Fibroblast of skin of scalp (primary cell): ENCODE measurements at places on chromosomes 6 and 20.

GRCh38 chr20:36848078-36848660 is 27.8 kb upstream of the TLDC2 start:
- peak; percentile 94 for DNase-seq

DNA sequence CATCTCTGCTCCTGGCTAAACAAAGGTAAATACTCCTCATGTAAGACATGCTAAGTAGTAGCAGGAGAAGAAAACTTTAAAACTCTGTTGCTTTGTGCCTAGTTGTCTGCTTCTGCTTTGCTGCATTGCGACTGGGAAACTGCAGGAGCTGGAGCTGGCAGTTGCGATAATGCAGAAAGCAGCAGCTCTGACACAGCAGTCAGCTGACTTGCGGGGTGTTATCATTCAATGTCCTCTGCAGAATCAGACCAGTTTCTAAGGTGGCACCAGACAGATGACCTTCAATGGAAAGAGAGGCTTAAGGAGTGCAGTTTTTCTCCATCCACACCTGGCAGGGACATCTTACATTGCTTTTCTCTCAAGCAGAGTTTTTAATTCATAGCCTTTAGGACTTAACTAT is 69.9 kb upstream of the SOX4 start:
- DNase-seq = no peak

DNA sequence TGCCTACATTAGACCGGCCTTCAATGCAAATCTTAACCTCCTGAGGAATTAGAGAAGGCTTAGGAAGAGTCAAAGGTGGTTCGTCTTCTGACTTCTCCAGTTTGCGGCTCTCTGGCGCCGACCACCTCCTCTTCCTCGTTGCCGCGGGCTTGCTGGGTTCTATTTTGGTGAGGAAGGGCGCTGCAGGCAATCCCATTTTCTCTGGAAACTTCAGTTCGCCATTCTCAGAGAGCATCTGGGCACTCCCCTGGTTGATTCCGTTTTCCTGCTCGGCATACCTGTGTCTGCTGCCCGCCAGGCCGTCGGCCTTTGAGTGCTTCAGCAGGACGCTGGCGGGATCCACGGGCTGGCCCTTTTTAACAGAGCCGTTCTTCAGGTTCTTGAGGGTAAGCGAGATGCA is 67.9 kb downstream of the GMPR start:
- no peak for DNase-seq

DNA sequence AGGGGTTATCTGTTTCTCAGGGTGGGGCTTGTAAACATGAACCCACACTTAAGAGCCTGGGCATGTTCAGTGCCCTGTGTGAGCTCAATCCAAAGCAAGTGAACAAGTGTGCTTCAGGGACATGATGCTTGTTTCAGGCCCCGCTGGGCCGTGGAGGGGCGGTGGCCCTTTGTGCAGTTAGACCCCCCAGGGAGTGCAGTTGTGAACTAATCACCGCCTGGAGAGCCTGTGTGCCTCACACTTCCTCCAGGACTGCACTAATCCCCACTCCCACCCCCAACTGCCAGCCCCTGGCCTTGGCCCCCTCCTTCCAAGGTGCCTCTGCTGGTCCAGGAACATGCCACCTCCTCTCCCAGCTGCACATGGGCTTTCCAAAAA is 58.1 kb downstream of the RREB1 start:
- DNase-seq = peak; percentile 35

DNA sequence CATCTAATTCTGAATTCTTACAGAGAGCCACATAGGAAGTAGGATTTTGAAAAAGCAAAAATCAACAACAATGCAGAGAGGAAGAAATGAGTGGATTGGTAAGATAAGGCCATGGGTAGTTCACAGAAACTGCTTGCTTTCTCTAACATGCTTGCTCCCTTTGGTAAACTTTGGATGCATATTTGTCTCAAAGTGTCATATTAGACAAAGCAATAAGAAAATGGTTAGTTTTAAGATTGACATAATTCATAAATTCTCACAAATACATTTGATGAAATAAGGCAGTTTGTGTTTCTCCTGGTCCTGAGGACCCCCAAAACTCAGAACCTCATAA is 31.7 kb downstream of the UTRN start:
- DNase-seq = no peak

DNA sequence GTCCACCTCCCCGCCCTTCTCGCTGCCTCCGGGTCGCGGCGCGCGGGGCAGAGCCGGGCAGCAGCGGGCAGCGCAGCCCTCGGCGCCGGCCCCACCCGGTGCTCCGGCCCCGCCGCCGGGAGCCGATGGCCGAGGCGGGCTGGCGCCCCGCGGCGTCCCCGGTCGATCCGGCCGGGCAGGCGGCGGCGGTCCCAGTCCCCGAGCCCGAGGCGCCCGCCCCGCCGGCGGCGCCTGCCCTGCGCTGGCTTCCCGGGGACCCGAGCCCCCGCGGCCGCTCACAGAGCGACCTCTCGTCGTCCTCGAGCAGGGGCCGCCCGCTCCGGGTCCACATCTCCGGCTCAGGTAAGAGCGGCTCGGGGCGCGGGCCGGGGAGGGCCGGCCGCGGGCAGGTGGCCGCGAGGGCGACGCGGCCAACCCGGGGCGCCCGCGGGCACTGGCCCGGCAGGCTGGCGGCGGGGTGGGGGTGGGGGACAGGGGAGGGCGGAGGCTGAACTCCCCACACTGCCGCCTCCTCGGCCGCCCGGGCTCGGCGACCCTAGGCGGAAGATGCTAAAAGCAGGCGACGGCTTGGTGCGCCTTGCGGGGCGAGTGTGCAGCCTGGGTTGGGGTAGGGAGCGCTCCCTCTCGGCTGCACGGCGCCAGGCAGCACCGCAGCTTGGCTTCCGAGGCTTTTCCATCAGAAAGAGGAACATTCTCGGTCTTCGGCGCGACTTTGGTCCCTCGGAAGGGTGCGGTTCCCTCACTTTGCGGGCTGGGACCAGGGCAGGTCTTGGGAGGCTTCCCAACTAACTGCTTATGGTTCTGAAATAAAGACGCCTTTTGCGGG is 25.6 kb upstream of the FUCA2 start:
- peak; percentile 64 for DNase-seq

DNA sequence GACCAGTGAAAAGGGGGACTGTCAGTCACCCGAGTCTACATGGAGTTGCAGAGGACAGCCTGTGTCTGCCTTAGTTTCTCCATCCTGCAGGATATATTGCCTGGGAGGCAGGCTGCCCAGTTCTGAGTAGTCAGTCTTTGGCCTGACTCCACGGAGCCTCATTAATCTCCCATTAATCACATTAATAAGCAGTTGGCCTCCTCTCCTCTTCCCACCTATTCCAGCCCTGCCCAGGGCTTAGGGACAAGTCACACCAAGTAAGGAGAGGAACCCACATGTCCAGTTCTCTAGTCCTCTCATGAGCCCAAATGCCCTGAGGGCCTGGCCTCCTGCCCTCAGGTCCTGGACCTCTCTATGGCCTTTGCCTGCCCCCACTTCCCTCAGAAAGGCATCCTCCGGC is 1.3 kb upstream of the MUCL3 start:
- DNase-seq = no peak

DNA sequence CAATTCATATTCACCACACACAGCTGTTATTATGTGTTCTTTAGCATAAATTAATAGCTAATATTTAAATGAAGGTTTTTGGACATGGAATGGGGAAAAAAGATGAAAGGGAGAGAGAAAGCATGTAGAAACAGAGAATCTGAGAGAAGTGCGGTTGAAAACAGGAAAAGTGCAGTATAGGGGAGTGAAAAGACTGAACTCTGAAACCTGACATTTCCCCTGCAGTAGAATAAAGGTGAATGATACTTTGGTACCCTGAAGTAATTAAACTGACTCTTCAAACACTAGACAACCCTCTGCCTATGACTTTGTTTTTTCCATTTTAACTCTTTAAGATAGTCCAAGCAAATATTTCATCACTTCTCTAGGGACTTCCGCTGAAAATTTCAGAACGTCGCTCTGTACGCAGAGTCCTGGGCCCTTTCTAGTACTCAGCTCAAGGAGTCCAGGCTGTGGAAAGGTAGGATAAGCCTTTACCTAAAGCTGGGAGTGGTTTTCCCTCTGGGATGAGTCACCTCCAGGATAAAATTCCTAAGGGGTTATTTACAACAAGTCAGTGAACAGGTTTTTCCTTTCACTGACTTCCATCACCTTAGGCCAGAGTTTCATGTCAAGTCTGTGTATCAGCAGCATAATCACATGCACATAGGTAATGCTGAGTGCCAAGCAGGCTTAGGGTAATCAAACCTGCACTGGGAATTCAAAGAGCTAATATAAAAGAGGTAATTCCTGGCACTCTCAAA is 614.5 kb downstream of the PKHD1 start:
- DNase-seq = no peak

DNA sequence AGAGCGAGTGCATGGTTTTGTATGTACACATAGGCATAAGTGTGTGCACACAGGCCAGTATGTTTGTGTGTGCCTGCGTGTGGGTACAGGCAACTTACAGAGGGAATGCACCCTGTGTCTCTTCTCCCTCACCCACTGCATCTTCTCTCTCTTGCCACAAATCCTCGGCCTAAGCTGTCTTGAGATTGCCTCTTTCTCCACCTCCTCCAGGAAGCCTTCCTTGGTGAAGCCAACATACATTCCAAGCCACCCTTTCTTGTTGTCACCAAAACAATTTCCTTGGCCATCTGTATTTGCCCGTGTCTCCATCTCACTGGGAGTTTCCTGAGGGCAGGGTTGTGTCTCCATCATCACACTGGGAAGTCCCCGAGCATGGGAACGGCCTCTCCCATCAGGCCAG is 29.8 kb upstream of the MLN start:
- DNase-seq = no peak

DNA sequence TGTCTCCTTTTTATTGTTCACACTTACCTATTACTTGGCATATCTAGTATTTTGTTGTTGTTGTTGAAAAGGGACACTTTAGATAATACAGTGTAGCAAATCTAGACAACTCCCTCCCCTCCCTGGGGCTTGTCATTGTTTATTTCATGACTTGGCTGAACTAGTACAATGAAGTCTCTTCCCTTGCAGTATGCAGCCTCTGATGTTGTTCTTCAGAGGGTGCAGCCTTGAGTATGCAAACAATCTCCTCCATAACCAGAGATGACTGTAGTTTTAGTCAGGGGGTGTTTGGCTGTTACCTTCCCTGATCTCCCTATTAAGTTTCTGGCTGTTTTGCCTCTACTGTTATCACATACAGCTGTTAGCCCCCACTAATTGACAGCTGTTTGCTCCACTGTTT is 315.4 kb upstream of the RUNX2 start:
- DNase-seq = no peak

GRCh38 chr6:147221739-147222138 is 17.5 kb downstream of the STXBP5 start:
- DNase-seq = no peak

DNA sequence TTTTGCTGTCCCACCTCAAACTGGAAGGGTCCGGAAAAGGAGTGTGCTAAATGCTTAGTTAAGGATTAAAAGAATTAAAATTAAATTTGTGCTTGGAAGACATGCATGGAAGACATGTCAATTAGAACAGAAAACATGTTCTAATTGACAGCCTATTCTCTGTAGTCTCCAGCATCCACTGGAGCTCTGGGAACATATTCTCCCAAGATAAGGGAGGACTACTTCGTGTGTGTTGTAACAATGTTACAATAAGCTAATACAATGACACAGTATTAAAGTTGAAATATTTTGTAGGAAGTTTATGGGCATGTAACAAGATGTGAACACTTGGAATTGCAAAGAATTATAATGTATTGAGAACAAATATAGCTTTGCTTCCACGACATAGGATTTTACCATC is 567.4 kb upstream of the CITED2 start:
- no peak for DNase-seq

DNA sequence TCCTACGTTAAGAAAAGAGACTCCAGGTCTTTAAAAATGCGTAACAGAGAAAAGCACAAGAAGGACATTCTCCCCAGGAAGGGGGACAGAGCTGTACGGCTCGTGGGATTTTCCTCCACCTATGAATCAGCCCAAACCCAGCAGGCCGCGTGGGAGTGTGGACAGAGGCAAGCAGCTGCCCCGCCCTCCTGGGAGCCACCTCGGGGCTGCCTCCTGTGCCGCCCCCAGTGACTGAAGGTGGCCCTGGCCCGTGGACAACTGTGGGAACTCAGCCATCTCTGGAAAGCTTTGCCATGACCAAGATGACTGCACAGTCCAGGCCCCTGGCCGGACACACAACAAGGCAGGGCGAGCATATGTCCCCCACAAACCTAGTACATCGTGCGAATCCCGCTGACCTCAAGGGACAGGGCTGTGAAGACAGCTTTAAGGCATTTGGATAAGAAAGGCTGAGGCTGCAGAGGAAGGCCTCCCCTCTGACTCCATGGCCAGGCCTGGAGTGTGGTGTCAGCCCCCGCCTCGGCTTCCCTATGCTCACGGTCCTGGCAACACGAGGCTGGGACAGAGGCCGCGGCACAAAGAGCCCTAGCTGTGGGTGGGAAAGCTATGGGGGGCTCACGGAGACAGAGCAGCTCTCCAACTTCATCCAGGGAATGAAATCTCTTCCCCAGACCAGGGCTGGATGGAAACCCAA is 26.9 kb downstream of the PXDC1 start:
- DNase-seq = no peak

DNA sequence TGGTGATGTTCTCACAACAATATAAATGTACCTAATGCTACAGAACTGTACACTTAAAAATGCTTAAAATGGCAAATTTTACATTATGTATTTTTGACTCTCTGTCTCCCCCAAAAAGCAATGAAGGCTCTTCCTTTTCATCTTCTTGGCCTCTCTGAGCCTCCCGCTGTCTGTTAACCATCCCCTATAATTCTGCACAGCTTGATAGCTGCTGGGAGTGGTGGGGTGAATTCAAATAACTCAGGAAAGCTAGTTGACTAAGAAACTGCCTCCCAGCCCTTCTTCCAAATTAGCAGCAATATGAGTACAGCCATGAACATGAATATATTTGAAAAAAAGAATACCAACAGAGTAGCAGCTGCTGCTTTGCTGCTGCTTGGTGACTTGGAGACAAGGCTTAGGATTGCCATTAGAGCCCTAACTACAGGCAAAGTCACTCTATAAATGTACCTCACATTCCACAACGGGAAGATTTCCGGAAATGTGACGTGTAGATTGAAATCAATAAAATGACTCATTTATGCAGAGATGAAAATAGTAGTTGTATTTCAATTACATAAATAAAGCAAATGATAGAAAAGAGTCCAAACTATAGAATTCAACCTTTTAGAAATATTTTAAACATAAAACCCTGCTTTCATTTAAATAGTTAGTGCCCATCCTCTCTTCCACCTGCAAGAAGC is 200.1 kb upstream of the HEY2 start:
- no peak for DNase-seq

DNA sequence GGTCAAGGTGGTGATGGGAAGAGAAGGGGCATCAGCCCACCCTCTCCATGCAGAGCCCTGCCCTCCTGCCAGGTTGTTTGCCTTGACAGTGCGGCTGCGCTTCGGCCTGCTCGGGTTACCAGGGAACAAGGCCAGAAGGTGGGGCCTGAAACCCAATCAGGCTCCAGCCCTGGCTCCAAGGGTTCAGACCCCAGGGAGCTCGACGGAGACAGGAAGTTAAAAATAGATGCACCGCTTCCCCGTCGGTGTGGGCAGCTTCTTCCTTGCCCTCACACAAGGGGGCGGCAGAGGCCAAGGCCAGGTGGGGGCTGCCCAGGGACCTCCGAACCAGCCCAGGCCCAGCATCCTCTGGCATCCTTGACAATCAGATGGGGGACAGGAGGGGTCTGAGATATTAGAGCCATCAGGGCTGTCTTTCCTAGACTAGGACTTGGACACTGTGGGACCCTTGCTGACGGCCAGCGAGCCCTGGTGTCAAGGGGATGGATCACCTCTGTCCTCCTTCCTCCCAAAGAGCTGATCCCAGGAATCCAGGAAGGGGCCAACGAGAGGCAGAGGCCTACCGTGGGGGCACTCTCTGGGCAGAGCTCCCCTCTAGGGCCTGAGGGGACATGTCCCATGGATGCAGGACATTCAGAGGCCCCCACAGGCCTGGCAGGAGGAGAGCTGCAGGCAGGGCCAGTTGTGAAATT is 65.2 kb downstream of the RIPOR3 start:
- DNase-seq = peak; percentile 46

- no peak for DNase-seq
Observed at GRCh38 chr20:13216533-13216932, 4.5 kb upstream of the ISM1 start.
